Neural progenitor cell (in vitro differentiated cells): ENCODE measurements at places on chromosomes 2 and 18. TPM values are rescaled to one million over a fixed set of nuclear protein-coding genes. Genes with fewer than 3 reads are reported as not detected.
A peak's percentile ranks its signal among the peaks of the same experiment; 100 is the strongest.

GRCh38 chr2:172096626-172097547, 5.8 kb downstream of the DLX2 start:
- H3K27me3 ChIP-seq: peaks cover 100% of the 10 kb centered on the region
- H3K27ac ChIP-seq: no peak overlapping the region
- no peaks in the 10 kb centered on the region for H3K36me3 ChIP-seq
- peaks cover 54% of the 10 kb centered on the region for H3K4me1 ChIP-seq

GRCh38 chr2:209946539-209946938, 55.9 kb upstream of the RPE start:
- no peaks in the 10 kb centered on the region for H3K36me3 ChIP-seq
- no peak overlapping the region for H3K27ac ChIP-seq
- H3K4me1 ChIP-seq: no peaks in the 10 kb centered on the region
- H3K4me3 ChIP-seq: no peak overlapping the region

- peaks cover 35% of the 10 kb centered on the region for H3K4me1 ChIP-seq
- no peaks in the 10 kb centered on the region for H3K36me3 ChIP-seq
- no peak overlapping the region for H3K27ac ChIP-seq
- no peaks in the 10 kb centered on the region for H3K27me3 ChIP-seq
Observed at GRCh38 chr2:2018713-2019410, 274.5 kb upstream of the PXDN start.

DNA sequence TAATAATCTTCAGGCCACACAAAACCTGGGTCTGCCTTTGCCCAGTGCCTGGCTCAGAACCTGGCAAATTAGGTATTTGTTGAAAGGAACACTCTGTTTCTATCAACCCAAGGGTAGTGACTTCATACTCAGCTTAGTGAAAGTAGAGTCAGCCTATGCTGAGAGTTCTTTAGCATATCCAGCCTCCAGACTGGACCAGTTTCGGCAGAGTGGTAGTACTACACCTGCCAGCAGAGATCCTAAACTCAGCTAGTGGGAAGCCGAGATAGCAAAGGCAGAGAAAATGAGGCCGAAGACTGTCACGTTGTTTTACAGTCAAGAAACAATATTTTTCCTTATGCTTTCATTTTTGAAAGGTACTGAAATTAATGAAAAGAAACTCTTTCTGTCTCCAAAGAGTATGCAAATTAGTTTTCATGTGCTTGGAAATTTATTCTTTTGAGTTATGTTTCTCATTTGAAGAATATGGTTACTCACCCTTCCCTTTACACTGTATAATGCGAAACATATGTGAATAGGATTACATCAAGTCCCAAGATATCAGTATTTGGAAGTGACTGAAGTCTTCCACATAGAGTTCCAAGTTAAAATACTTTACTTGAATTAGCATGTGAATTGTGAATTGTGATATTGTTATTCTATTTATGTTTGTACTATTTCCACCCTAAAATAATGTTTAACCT, 52.2 kb upstream of the UGP2 start:
- no peak overlapping the region for H3K4me3 ChIP-seq
- H3K36me3 ChIP-seq: no peaks in the 10 kb centered on the region
- H3K27me3 ChIP-seq: no peaks in the 10 kb centered on the region
- H3K4me1 ChIP-seq: peaks cover 12% of the 10 kb centered on the region
- H3K27ac ChIP-seq: no peak overlapping the region
- DNase-seq: no peak

DNA sequence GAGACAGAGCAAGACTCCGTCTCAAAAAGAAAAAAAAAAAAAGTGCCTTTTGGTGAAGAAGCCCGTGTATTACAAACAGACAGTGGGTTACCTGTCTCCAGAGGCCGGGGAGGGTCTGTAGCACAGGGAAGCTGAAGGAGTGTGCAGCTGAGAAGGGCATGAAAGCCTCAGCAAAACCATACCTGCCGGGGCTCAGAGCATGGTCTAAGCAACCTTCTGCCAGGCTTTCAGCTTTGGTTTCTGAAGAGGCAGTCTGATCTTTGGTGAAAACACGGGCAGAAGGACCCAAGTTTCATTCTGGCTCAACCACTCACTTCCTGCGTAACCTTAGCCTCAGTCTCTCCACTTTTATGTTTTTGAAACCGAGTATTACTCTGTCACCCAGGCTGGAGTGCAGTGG, 21.5 kb downstream of the SH2D6 start:
- H3K4me3 ChIP-seq: no peak overlapping the region
- H3K27ac ChIP-seq: no peak overlapping the region
- H3K36me3 ChIP-seq: no peaks in the 10 kb centered on the region

DNA sequence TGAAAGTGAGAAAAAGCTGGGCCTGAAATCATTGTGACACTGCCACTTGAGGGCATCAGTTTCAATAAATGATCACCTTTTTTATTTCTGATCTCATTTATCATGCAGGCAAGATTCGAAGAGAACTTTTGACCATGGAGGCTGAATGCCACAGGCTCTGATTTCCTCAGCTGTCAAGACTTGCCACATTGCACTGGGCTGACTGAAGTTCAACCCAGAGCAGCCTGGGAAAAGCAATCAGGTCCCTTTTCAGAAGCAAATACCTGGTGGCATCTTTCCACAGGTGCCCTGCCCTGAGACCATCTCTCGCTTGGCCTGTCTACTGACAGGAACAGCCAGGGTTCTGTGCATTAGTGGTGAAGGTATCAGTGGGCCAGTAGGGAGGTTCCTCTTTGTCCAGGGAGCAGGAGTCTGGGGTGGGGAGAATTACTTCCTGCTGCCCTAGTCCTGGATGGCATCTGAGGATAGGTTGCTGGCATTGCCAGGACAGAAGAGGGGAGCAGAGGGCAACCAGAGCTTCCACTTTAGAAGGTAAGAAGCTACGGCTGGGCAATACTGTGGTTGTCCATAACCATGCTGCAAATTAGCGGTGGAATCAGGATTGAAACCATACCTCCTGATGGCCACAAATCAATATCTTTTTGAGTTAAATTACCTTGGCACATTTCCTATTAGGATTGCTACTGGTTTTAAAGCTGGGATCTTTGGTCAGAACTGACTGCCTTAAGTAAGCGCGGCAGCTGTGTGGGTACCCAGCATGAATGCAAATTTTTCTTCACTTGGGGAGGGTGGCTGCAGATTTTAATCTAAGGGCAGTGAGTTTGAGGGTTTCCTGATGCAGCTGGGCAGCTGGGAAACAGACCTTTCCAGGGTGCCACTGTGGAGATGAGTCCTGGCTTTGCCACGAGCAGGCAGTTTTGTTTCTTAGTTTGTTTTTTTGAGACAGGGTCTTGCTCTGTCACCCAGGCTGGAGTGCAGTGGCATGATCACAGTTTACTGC, 394.5 kb downstream of the ALK start:
- H3K4me3 ChIP-seq: no peak overlapping the region
- no peak overlapping the region for H3K27ac ChIP-seq
- no peaks in the 10 kb centered on the region for H3K27me3 ChIP-seq

- no peaks in the 10 kb centered on the region for H3K36me3 ChIP-seq
- peaks cover 31% of the 10 kb centered on the region for H3K4me1 ChIP-seq
- DNase-seq: no peak
Observed at GRCh38 chr2:178275600-178275999, 81.3 kb downstream of the OSBPL6 start.

- H3K27ac ChIP-seq: no peak overlapping the region
- no peaks in the 10 kb centered on the region for H3K36me3 ChIP-seq
- DNase-seq: no peak
- H3K4me1 ChIP-seq: peaks cover 10% of the 10 kb centered on the region
- H3K4me3 ChIP-seq: no peak overlapping the region
Observed at GRCh38 chr2:104428155-104428554, 425.8 kb upstream of the POU3F3 start.

GRCh38 chr18:42860011-42860410, 255.5 kb downstream of the RIT2 start:
- no peak overlapping the region for H3K4me3 ChIP-seq
- no peak overlapping the region for H3K27ac ChIP-seq
- H3K27me3 ChIP-seq: no peaks in the 10 kb centered on the region
- no peak for DNase-seq
- H3K36me3 ChIP-seq: no peaks in the 10 kb centered on the region

DNA sequence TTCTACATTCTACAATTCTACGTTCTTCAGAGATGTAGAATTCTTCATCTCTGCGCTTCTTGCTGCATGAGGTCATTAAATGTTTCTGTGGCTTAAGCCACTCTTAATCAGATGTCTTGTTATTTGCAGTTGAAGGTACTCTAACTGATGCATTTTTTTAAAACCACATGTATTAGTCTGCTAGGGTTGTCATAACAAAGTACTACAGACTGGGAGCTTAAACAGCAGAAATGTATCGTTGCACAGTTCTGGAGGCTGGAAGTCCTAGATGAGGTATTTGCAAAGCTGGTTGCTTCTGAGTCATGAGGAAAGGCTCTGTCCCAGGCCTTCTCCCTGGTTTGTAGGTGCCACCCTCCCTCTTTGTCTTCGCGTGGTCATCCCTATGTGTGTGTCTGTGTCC, 176.3 kb upstream of the GLI2 start:
- DNase-seq: no peak
- no peak overlapping the region for H3K4me3 ChIP-seq
- H3K27me3 ChIP-seq: peaks cover 40% of the 10 kb centered on the region
- no peak overlapping the region for H3K27ac ChIP-seq
- H3K4me1 ChIP-seq: peaks cover 4% of the 10 kb centered on the region

- no peak for DNase-seq
- H3K4me3 ChIP-seq: no peak overlapping the region
- H3K36me3 ChIP-seq: no peaks in the 10 kb centered on the region
- H3K4me1 ChIP-seq: no peaks in the 10 kb centered on the region
- no peak overlapping the region for H3K27ac ChIP-seq
Observed at GRCh38 chr2:97701186-97701585, 12.2 kb upstream of the ZAP70 start.

- no peak overlapping the region for H3K27ac ChIP-seq
- no peak overlapping the region for H3K4me3 ChIP-seq
- H3K4me1 ChIP-seq: peaks cover 13% of the 10 kb centered on the region
- H3K36me3 ChIP-seq: no peaks in the 10 kb centered on the region
- no peaks in the 10 kb centered on the region for H3K27me3 ChIP-seq
Observed at GRCh38 chr18:62345909-62346308, 20.8 kb downstream of the TNFRSF11A start.

GRCh38 chr2:74865770-74866674, 32.1 kb downstream of the HK2 start:
- peaks cover 10% of the 10 kb centered on the region for H3K36me3 ChIP-seq
- no peak for DNase-seq
- no peaks in the 10 kb centered on the region for H3K27me3 ChIP-seq
- no peaks in the 10 kb centered on the region for H3K4me1 ChIP-seq

DNA sequence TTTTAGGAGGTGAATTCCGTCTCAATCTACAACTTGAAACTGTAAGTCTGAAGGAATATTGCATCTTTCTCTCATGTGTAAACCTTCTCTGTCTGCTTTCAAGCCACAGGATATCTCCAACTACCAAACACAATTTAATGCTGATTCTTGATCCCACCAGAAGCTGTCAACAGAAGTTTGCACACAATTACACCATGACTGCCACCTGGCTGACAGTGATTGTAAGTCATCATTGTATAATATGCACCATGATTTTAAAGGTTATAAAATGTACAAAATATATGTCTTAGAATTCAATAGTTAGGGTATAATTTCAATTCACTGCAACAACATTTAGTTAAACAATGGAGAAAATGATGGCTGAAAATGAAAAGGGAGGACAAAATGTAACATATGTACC, 18.4 kb downstream of the PREPL start:
- no peaks in the 10 kb centered on the region for H3K27me3 ChIP-seq
- DNase-seq: peak; percentile 39
- no peaks in the 10 kb centered on the region for H3K4me1 ChIP-seq
- H3K27ac ChIP-seq: no peak overlapping the region
- no peak overlapping the region for H3K4me3 ChIP-seq

- DNase-seq: peak; percentile 75
- H3K27me3 ChIP-seq: no peaks in the 10 kb centered on the region
- no peak overlapping the region for H3K4me3 ChIP-seq
- H3K36me3 ChIP-seq: peaks cover 6% of the 10 kb centered on the region
Observed at GRCh38 chr2:48471048-48471474, 58.9 kb upstream of the STON1 start.

The DNAH6 gene
- 1.2 and 2.6 TPM in 2 replicates for total RNA-seq

The HOXD8 gene
- not detected in 2 replicates for total RNA-seq

The BMP10 gene
- total RNA-seq: not detected in 2 replicates
